ENCODE measurements at places on chromosomes 3 and 15. TPM values are rescaled to one million over a fixed set of nuclear protein-coding genes. Genes with fewer than 3 reads are reported as not detected.

The DZIP3 gene
- 40.6 TPM for polyA plus RNA-seq

The DAPK2 gene
- 0.46 TPM for polyA plus RNA-seq

The GNAT1 gene
- not detected for polyA plus RNA-seq

The GRAMD2A gene
- 0.29 TPM for polyA plus RNA-seq
